ENCODE measurements at places on chromosomes 3 and 15. TPM values are rescaled to one million over a fixed set of nuclear protein-coding genes. Genes with fewer than 3 reads are reported as not detected.

CDC25A gene
- 0.74 TPM for total RNA-seq

AGBL1 gene
- not detected for total RNA-seq

BFSP2 gene
- not detected for total RNA-seq

NOX5 gene
- total RNA-seq, result 0.16 TPM

KBTBD8 gene
- 6.9 TPM for total RNA-seq

KCNMB3 gene
- total RNA-seq, result 1.6 TPM

CCR1 gene
- 1.2 TPM for total RNA-seq

RGMA gene
- 7.2 TPM for total RNA-seq

CNTN4 gene
- total RNA-seq, result 5.3 TPM

GRIP2 gene
- 13.2 TPM for total RNA-seq

AHSG gene
- total RNA-seq, result not detected

DCLK3 gene
- 0.15 TPM for total RNA-seq

GP9 gene
- total RNA-seq, result not detected

LRRC2 gene
- total RNA-seq, result 29.7 TPM

GP5 gene
- 0.08 TPM for total RNA-seq

CHRNA3 gene
- 1.7 TPM for total RNA-seq

SCN5A gene
- total RNA-seq, result 102 TPM

PDCD10 gene
- 31.8 TPM for total RNA-seq

GPR160 gene
- 0.96 TPM for total RNA-seq

UBA7 gene
- total RNA-seq, result 12.2 TPM

WDR49 gene
- total RNA-seq, result 14.8 TPM

RBMS3 gene
- total RNA-seq, result 51.4 TPM

COL6A6 gene
- total RNA-seq, result 0.83 TPM

ASB14 gene
- total RNA-seq, result not detected

TTC14 gene
- total RNA-seq, result 20.4 TPM

CLDN11 gene
- 9.0 TPM for total RNA-seq

ZNF385D gene
- total RNA-seq, result 0.59 TPM

PRICKLE2 gene
- total RNA-seq, result 18.4 TPM

SCN11A gene
- 0.07 TPM for total RNA-seq

CHAC1 gene
- total RNA-seq, result 36.1 TPM

ZNF774 gene
- total RNA-seq, result 3.7 TPM

SHC4 gene
- 4.9 TPM for total RNA-seq

ARGFX gene
- total RNA-seq, result not detected

COLQ gene
- 38.3 TPM for total RNA-seq

RTP1 gene
- not detected for total RNA-seq

PCYT1A gene
- total RNA-seq, result 89.0 TPM
